ENCODE measurements at places on chromosomes 5 and 9. TPM values are rescaled to one million over a fixed set of nuclear protein-coding genes. Genes with fewer than 3 reads are reported as not detected.

DNA sequence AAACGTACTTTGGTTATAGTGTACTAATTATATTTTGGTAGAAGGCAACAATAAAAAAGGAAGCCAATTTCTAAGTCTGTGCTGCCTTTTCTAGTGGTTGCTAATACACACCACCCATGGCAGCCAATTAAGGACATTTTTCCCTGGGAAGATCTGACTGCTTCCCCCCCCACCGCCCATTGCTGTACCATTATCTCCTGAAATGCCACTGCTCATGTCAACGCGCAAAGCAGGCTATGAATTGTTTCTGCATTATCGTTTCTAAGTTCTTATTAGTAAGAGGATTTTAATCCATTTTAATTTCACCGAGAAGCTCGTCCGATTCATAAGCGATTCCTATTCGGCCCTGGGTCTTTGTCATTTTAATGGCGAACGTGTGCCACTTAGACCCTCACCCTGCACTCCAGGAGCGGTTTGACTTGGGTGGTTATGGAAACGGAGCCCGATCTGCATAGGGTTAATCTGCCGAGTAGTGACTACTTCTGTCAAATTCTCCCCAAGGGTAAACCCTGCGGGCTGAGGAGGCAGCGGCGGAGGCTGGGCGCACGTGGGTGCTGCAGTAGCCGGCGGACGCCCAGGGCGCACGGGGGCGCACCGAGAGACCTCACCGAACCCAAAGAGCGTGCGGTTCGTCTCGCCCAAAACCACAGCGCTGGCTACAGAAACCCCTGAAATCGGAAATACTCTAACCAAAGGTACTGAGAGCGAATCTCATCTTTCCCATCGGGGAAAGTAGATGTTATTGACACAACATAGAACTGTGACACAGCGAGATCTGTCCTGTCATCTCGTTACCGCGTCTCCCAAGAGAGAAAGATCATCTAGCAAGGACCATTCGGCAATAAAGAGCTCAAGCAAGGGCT is 55.8 kb upstream of the SHC3 start:
- DNase-seq, result no peak

DNA sequence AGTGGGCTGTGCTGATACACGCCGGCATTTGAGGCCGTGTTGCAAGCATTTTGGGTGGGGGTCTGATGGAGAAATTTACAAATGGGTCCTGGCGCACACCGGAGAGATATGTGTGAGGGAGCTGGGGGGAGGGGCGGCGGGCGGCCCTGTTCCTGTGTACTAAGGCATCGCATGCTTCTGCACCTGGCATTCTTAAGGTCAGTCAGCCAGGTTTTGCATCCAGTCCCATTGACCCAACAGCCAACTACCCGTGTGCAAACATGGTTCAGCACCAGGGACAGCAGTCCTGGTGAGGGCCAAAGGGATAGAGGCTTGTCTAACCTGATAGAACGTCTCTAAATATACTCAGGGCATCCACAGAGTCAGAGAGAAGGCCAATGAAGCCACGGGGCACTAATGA is 839 bp downstream of the GABRG2 start:
- peak; percentile 12 for DNase-seq

DNA sequence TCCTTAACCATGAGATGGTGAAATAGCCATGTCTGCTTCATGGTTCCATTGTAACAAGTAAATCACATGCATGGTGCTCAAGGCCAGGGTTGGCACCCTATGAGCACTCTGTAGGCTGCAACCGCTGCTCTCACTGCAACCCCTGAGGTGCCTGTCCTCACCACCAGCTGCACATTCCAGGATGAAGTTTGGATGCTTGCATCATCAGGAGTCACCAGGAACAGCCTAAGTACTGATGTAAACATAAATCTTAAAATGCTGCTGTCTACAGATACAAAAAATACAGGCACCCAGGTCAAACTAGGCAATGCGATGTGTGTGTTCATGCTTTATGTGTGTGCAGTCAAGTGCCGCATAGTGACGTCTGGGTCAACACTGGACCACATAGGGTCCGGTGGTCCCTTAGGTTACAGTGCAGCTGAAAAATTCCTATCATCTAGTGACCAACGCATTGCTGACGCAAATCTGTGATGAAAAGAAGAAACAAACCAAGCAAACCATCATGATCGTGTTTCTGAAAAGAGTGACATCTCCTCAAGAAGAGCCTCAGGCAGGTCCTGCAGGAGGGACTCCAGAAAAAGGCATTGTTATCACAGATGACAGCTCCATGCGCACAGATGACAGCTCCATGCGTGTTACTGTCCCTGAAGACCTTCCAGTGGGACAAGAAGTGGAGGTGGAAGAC is 234.8 kb downstream of the AUH start:
- DNase-seq, result no peak

GRCh38 chr5:78691084-78691960 is 42.8 kb upstream of the LHFPL2 start:
- no peak for DNase-seq

- DNase-seq, result no peak
These were observed 170.5 kb upstream of the PPP1R26 start for GRCh38 chr9:135308821-135309762.

The MARCHF11 gene
- total RNA-seq, result not detected

Measured in kidney epithelial cell (primary cell).